ENCODE measurements at places on chromosomes 1 and 21. TPM values are rescaled to one million over a fixed set of nuclear protein-coding genes. Genes with fewer than 3 reads are reported as not detected.

DNA sequence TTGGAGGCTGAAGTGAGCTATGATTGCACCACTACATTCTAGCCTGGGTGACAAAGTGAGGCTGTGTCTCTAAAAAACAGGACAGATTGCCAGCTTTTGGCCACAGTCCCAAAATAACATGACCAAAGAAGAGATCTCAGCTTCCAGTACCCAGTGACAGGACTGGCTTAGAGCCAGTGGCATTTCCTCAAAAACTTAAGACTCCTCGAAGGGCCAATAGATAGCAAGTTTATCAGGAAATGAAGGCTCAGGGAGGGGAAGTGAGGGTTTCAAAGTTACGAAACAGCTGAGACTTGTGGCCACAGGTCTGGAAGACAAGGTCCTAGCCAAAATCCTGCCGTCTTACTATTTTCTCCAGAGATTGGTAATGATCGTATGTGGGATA is 6.3 kb upstream of the TMEM39B start:
- DNase-seq = no peak

DNA sequence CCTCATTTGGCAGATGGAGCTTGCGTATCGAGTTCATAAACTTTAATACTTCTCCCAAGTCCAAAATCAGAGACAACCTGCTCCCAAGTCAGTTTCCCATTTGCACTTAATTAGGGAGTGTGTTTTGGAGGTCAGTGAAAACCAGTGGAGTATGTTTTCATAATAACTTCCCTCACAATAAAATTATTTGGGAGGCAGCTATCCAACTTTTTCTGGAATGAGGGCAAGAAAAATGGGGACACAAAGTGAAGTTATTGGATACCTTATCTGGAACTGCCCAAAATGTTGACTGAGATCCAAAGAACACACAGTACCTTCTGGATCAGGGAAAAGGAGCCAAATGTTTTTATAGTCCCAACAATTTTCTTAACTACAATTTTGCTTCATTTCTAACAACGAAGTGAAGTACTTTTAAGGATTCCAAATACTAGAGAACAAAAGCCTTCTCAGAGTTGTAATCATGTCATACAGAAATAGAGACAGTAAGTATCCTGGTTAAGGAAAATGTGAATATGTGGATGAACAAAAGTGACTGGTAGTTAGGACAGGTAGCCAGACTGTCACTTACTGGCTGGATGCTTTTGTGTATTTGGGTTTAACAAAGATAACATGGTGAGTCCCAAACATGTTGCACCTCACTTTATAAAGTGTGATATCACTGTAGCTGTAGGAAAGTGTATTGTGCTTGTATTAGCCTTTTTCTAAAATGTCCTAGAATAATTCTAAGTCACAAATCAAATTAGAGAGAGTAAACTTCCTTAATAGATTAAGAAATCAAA is 325.0 kb downstream of the HLX start:
- no peak for DNase-seq

The TNFSF4 gene
- 0.63 TPM for total RNA-seq

The OR6N1 gene
- not detected for total RNA-seq

DNA sequence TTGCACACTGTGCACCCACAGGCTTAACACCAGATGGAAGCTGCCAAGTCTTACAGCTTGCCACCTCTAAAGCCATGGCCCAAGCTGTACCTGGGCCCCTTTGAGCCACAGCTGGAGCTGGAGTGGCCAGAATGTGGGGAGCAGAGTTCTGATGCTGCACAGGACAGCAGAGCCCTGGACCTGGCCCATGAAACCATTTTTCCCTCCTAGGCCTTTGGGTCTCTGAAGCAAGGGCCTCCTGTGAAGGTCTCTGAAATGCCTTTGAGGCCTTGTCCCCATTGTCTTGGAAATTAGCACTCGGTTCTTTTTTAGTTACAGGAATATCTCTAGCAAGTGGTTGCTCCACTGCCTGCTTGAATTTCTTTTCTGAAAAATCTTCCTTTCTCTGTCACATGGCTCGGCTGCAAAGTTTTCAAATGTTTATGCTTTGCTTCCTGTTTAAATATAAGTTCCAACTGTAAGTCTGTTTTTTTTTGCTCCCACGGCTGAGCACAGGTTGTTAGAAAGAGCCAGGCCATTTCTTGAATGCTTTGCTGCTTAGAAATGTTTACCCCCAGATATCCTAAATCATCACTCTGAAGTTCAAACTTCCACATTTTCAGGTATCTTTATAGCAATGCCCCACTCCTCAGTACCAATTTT is 156.8 kb upstream of the GORAB start:
- no peak for DNase-seq

The MYOG gene
- not detected for total RNA-seq

DNA sequence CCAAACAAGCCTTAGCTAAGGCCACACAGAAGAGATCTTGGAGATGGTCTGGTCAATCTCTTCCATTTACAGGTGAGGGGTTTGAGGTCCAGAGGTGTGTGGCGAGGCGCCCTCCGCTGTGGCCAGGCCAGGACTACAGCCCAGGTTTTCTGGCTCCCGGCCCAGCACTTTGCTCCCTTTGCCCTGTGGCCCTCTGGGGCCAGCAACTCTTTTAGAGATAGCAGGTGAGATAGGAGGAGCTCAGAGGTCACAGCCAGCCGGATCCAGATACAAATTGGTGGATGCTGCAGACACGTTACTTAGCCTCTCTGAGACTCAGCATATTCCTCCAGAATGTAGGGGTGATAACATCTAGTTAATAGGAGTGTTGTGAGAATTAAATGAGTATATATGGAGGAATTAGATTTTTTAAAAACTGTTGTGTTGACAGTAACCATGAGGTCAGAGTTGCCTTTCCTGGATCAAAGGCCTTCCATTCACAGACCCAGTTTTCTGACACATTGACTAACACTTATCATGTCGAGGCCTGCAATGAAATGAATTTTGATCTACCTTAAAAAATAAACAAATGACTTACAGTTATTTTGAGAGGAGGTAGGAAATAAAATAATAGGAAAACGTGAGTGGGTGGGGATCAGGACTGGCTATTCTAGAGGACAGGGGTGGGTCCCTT is 16.6 kb downstream of the TEX35 start:
- no peak for DNase-seq

GRCh38 chr1:159122005-159122621 is 45.5 kb upstream of the AIM2 start:
- DNase-seq = no peak

GRCh38 chr21:42865776-42866160 is 13.6 kb downstream of the WDR4 start:
- no peak for DNase-seq

The WNT2B gene
- total RNA-seq = 0.90 TPM

DNA sequence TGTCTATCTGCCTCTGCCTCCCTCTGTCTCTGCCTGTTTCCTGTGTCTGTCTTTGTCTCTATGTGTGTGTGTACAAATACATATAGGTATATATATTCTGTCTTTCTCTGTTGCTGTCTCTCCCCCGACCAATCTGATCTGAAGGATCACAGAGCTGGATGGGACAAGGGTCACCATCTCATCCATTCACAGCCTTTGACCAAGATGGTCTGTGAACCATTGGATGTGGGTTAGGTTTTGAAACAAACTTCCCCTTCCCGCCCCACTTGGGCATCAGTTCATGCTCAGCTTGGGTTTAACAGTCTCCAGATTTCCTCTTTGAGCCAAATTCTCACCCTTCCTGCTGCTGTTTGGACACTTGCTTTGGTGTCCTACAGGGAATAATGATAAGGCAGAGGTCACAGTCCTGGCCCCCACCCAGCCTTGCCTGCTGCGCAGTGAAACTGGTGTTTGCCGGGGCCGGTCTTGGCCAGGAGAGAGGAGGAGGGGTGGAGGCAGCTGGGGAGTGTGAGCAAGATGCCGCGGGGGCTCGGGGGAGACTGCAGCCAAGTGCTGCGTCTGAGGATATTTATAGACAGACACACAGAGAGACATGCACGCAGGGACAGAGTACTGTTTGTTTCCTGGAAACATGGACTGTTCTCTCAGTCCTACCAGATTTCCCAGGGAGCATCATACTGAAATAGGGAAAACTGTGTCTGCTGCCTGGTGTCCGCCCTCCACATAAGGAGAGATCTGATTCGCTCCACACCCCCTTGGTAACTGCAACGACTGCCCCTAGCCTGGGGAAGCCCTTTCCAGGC is 27.0 kb upstream of the BTG2 start:
- peak; percentile 55 for DNase-seq

All from H1 (cell line).